Activated CD8-positive, alpha-beta T cell treated with anti-CD3 and anti-CD28 coated beads, Interleukin-2, amount 10 ng/mL, durations not matched to agents 7 days and 5 days (primary cell): ENCODE measurements at places on chromosomes 3 and 15. TPM values are rescaled to one million over a fixed set of nuclear protein-coding genes. Genes with fewer than 3 reads are reported as not detected.

TM6SF1 gene
- 18.2 TPM for total RNA-seq

DNA sequence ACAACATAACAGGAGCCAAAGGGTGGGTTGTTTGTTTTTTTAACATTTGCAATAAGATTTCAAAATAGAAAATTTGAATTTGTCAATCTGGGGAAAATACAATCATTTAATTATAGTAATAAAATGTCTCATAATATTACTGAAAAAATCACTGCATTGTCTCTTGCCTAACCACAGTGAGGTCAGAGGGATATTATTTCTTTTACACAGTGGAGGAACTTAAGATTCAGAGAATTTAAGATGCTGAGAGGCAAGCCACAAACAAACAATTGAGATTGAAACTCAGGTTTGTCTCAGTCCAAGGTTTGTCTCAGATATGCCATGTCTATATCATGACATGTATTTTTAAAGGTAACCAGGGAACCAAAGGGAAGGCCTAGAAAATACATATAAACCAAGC, 428.7 kb downstream of the FOXP1 start:
- DNase-seq = no peak

DNA sequence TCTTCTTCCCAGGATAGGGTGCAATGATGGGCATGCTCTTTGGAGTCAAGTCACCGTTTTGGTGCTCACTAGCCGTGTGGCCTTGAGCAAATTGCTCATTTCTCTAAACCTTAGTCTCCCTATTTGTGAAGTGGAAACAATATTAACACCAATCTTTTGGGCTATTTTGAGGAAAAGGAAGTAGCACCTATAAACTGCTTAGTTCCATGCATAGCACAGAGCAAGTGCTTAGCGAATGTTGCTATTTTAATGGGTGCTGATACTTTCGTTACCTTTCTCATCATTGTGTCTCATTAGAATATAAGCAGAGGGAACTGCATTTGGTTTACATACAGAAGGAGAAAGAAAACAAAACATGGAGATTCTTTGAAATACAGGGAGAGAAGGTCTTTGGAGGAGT, 66.1 kb downstream of the BOC start:
- DNase-seq = no peak

DNA sequence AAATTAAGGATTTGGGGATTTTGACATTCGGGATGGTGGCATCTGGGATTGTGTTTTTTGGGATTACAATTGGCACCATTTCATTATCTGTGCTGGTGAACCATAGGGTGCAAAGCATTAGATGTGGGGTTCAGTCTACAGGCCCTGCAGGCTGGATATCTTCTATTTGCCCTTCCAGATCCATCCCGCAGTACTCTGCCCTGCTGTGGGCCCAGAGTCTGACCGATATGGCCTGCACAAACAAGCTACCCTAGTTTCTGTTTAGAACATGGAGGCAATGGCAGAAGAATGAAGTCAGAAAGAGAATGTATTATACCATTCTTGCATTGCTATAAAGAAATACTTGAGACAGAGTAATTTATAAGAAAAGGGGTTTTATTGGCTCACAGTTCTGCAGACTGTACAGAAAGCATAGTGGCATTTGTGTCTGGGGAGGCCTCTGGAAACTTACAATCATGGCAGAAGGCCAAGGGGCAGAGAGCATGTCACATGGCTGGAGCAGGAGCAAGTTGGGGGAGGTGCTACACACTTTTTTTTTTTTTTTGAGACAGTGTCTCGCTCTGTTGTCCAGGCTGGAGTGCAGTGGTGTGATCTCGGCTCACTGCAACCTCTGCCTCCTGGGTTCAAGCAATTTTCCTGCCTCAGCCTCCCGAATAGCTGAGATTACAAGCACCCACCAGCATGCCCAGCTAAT, 93.7 kb downstream of the NCEH1 start:
- DNase-seq = no peak

- no peak for DNase-seq
Measured at GRCh38 chr3:86989006-86989405, 1.9 kb downstream of the VGLL3 start.

GJD2 gene
- total RNA-seq = not detected

DNA sequence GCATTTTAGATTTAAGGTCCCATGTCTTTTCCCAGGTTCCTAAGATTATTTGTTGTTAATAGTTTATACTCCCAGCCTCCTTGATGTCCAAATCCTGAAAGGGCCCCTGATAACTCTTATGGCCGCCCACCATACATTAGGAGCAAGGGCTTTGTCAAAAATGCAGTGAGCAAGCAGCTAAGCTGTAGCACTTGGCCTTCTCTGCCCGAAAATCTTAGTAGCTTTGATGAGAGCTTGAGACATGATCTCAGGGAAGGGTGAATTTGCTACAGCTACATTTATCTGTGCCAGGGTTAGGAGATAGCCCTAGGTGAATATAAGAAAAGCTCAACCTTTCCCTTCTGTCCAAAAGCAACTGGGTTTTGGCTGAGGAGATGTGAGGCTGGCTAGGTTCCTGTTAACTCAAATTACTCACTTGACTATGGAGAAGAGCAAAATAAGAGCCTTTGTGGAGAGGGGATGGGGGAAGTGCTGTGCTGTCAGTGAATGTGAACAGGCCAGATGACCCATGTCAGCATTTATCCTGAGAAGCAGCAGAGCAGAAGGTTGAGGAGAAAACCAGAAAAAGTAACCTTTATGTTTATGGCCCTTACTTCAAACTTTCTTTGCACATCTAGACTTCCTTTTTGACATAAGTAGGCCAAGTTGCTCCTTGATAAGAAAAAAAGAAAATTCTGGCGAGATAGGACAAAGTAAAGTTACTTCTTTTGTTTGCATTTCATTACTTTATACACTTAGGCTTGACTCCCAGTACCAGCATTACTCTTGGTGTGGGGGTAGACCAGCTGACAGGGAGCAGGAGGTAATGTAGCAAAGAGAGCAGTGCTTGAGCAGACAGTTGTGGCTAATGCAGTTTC, 21.1 kb downstream of the MAPK6 start:
- no peak for DNase-seq

DNA sequence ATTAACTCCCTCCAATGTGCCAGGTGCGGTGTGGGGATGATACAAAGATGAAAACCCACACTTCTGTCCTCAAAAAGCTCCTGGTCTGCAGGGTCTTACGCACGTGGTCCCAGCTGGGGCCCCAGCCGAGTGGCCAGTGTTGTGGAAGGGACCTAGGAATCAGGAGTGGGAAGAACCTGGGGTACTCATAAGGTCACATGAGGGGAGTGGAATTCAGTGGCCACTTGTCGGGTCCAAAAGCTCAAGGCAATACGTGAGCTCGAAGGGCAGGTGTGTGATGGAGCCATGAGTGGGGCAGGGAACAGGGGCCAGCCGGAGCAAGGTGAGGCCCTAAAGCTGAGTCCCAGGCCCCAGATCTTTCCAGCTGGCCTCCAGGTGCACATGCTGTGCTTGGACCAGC, 260.0 kb upstream of the LYSMD4 start:
- no peak for DNase-seq

SLC28A1 gene
- total RNA-seq = not detected

GRCh38 chr3:16330351-16330750, 65.3 kb downstream of the OXNAD1 start:
- no peak for DNase-seq

GRCh38 chr3:71299160-71299559, 284.4 kb downstream of the FOXP1 start:
- no peak for DNase-seq

DNA sequence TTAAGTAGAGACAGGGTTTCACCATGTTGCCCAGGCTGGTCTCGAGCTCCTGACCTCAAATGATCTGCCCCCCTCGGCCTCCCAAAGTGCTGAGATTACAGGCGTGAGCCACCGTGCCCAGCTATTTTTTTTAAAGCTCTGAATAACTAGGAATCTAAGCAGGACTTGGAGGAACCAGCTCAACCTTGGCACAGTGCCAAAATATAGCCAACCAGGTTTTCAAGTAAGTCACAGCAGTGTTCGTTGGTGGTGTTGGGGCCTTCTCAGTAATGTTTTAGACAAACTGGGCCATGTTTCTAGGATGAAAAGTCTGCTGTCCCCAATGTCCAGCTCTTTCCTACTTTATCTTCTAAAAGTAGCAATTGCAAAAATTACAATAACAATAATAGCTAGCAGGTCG, 6.4 kb upstream of the ADAM10 start:
- DNase-seq = peak; percentile 20

DNA sequence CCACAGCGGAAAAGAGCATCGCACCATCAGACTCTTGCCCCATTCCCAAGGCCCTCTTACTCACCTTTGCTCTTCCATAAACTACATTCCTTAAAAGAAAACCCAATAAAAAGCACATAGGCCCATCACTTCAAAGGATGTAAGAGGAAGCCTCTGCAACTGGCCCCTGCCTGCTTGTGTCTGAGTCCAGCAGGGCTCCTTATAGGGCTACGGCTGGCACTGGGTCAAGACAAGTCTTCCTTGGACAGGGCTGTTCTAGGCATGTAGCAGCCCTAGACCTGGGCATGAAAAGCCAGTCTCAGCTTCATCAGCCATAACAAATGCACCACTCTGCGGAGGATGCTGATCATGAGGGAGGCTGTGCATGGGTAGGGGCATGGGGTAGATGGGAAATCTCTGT, 218.3 kb downstream of the NTRK3 start:
- DNase-seq = no peak

SLC38A3 gene
- total RNA-seq = not detected

DNA sequence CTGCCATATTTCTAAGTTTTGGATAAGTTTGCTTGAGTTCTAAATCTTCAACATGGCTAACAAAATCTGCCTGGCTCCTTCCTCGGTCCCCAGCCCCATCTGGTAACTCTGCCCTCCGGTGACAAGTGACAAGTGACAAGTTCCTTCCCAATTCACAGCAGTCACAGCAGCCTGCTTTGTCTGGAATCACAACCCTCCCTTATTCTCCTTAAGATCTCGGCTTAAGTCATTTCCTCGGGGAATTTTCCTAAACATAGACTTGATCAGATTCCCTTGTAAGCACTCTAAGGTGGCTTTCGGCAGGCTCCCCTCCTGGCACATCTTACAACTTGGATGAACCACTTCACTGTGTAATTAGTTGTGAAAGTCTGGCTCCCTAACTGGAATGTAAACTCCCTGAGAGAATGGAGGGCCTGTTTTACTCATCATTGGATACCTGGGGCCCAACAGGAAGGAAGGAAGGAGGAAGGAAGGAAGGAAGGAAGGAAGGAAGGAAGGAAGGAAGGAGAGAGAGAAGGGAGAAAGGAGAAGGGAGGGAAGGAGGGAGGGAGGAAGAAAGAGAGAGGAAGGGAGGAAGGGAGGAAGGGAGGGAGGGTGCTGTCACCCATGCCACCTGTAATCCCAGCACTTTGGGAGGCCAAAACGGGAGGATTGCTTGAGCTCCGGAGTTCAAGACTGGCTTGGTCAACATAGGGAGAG, 126.4 kb downstream of the SHQ1 start:
- DNase-seq = no peak

DNA sequence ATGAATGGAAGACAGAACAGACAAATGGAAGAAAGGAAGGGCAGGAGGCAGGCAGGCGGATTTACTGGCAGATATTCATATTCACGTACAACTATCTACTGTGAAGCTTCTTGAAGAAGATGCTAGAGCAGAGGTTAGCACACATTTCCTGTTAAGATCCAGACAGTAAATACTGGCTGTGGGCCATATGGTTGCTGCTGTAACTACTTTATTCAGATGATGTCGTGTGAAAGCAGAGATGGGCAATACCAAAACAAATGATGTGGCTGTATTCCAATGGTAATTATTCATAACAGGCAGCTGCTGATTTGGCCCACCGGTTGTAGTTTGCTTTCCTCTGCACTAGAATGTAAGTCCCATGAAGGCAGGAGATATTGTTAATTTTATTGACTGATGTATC, 115.7 kb upstream of the PRTG start:
- no peak for DNase-seq

ELL3 gene
- 3.1 TPM for total RNA-seq

DNA sequence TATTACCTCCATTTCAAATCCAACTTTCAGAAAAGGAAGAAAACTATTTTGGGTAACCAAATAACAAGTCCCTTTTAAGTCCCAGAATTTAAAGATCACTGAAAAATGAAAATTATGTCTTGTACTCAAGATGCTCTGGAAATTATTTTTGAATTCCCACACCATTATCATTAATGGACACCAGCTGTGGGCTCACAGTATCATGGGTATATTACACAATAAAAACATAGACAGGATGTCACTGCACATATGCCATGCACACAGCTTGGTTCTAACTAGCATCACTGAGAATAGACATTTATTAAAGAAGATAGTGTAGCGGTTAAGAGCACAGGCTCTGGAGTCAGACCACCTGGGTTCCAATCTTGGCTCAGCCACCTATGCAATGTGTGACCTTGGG, 130.4 kb downstream of the FRMD5 start:
- DNase-seq = no peak

- no peak for DNase-seq
Measured at GRCh38 chr15:32671339-32672325, 30.1 kb downstream of the SCG5 start.

LMAN1L gene
- 0.47 TPM for total RNA-seq

DNA sequence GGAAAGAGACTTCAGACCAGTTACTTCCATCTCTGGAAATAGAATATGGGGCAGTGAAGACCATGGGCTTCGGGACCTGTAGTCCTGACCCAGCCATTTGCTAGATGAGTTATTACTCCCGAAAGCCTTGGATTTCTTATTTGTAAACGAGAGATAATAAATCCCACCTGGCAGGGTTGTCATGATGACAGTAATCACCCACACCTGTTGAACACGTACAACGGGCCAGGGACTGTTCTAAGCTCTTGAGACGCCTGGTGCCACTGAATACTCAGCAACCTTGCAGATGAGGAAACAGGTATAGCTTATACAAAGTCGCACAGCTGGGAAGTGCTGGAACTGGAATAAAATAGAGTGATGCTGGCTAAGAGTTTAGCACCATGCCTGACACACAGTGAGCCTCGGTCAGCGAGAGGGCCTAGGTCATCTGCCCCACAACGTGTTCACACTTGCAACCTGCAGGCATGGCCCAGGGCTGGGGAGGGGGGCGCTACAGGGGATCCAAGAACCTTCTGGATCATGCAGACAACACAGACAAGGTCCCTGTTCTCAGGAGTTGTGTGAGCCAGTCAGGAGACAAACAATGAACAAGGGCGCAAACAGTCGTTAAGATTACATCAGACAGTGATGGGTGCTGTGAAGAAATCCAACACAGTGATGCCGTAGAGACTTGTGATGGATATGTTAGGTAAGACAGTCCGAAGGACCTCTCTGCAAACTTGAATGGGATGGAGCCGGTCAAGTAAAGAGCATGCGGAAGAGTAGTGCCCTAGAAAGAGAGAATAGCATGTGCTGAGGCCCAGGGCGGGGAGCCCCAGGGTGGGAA, 89.2 kb downstream of the CORO2B start:
- DNase-seq = no peak

- peak; percentile 89 for DNase-seq
Measured at GRCh38 chr15:42581272-42581730, 5.9 kb downstream of the STARD9 start.

ADIPOQ gene
- total RNA-seq = not detected

CCR3 gene
- 0.37 TPM for total RNA-seq

GP5 gene
- total RNA-seq = 1.4 TPM

RASL12 gene
- total RNA-seq = not detected

COMMD4 gene
- 103 TPM for total RNA-seq

- no peak for DNase-seq
Measured at GRCh38 chr3:178152031-178152806, 384.0 kb upstream of the KCNMB2 start.

GRCh38 chr3:103337179-103337845, 902.5 kb downstream of the ZPLD1 start:
- DNase-seq = no peak
